ENCODE measurements at places on chromosomes 2 and 18.

DNA sequence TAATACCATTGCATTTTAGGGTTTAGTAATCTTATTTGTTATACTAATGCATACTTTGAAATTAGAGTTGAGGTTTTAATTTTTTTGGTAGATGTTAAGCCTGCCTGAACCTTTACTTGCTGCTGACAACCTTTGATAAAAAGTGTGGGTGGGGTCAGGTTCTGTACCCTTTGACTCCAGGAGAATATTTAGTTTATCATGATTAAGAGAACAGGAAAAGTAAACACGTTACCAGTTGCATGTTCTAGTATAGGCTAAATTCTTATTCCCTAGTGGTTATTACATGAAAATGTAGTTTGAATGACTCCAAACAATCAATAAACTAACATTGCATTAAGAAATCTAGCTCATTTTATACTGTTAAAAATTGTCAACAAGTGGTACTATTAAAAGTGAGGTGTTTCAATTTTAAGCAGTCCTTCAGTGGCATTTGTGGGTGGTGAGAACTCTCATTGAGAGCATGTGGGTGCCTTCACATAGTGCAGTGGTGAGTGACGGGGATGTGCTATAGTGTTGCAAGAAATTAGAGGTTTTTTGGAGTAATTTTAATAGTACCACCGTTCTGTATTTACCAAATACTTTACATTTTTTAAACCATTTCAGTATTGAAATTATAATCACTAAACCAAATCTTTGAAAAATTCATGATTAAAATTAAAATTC, 29.9 kb downstream of the PHLPP1 start:
- no peak for DNase-seq

DNA sequence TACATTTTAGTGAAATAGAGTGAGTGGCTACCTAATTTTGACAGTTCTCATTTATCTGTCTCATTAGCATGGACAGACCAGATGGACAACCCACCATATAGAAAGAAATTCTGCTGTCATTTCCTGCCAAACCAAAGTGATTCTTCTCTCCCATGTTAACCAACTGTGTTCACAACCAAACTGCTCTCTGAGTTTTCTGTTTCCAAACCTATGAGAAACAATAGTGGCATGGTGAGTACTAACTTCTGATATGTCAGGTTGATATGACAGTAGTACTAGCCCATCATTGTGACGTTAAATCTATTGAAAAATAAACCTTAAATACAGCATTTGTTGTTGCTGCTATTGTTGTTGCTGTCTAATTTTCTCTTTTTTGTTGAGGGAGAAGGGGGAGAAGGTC, 72.7 kb downstream of the IKZF2 start:
- DNase-seq, result no peak

- no peak for DNase-seq
These were observed 44.5 kb downstream of the LRATD1 start for GRCh38 chr2:14677039-14677438.

DNA sequence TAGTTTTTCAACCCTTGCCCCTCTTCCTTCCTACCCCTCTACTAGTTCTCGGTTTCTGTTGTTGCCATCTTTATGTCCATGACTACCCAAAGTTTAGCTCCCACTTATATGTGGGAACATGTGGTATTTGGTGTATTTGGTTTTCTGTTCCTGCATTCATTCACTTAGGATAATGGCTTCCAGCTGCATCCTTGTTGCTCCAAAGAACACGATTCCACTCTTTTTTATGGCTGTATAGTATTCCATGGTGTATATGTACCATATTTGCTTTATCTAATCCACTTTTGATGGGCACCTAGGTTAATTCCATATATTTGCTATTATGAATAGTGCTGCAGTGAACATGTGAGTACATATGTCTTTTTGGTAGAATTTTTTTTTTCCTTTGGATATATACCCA, 20.6 kb upstream of the DSC1 start:
- no peak for DNase-seq

- no peak for DNase-seq
These were observed 400.7 kb downstream of the NBAS start for GRCh38 chr2:15160201-15160991.

DNA sequence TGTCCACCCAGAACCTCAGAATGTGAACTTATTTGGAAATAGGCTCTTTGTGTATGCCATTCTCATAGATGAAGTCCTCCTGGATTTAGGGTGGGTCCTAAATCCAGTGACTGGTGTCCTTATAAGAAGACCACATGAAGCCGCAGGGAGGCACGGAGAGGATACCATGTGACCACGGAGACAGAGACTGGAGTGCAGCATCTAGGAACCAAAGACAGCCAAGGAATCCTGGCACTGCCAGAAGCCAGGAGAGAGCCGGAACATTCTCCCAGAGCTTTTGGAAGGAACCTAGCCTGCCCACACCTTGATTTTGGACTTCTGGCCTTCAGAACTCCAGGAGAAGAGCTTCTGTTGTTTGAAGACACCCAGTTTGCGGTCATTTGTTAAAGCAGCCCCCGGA, 49.7 kb downstream of the ARL4C start:
- no peak for DNase-seq

GRCh38 chr18:60935041-60935910, 398.0 kb upstream of the CDH20 start:
- no peak for DNase-seq

GRCh38 chr2:199589306-199589705, 131.6 kb upstream of the SATB2 start:
- no peak for DNase-seq

- DNase-seq, result peak; percentile 14
These were observed 21.9 kb downstream of the MRPL35 start for GRCh38 chr2:86221066-86221684.

- no peak for DNase-seq
These were observed 584.7 kb upstream of the SETBP1 start for GRCh38 chr18:44096016-44096415.

- DNase-seq, result no peak
These were observed 112.2 kb downstream of the MEIS1 start for GRCh38 chr2:66547118-66547517.

- no peak for DNase-seq
These were observed 107.1 kb downstream of the GLI2 start for GRCh38 chr2:120842456-120843439.

DNA sequence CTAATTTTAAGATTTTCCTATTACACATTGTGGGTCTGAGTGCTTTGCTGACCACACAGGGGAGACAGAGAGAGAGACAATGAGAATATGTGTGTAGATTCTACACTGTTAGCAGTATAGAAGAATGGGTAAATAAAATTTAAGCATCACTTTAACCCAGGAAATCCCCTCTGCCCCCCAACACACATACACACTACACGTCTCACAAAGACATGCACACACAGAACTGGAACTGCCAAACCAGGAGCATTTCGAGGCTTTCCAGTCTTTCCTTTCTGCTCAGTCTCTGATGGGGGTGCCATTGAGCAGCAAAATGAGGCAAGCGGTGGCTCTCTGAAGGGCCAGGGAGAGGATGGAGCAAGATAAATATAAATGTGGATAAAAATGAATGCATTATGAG, 2.5 kb downstream of the MERTK start:
- no peak for DNase-seq

DNA sequence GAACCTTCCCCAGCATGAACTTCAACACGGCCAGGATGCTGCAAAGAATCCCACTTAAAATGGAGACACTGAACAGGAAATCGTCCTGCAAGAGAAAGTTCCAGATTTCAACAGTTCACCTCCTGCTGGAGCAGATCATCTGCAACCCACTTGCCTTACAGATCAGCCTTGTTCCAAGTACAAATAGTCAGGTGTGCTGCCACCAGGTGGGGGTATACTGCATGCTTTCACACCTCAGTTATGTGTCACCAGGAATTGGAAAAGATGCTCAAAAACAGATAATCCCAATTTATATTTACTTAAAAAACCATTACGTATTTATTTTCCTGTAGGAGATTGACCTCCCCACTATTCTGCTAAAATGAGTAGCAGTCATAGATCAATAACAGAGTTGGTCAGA, 212.3 kb downstream of the MGAT5 start:
- no peak for DNase-seq

GRCh38 chr2:137952586-137953129, 11.6 kb upstream of the HNMT start:
- no peak for DNase-seq

GRCh38 chr2:102256276-102256675, 55.1 kb upstream of the IL1RL1 start:
- DNase-seq, result no peak

GRCh38 chr18:46070815-46071652, 1.0 kb downstream of the PSTPIP2 start:
- DNase-seq, result no peak

DNA sequence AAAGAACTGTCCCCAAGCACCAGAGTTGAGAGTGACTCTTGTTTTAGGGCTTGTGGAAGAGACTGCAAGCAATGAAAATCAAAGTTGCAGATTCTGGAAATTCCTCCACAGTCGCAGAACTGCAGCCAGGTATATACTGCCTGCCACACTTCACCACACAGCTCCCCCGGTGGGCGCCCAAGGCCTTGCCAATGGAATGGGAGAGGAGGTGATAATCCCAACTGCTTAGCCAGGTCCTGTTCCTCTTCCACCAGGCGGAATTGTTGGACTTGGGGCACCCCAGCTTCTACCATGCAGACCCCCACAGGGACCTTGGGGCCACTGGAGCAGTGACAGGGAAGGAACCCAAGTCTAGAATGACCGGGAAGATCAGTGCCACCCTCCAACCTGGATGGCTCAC, 4.8 kb upstream of the PDIA6 start:
- DNase-seq, result no peak

GRCh38 chr2:30323499-30323898, 92.2 kb downstream of the LBH start:
- DNase-seq, result no peak

DNA sequence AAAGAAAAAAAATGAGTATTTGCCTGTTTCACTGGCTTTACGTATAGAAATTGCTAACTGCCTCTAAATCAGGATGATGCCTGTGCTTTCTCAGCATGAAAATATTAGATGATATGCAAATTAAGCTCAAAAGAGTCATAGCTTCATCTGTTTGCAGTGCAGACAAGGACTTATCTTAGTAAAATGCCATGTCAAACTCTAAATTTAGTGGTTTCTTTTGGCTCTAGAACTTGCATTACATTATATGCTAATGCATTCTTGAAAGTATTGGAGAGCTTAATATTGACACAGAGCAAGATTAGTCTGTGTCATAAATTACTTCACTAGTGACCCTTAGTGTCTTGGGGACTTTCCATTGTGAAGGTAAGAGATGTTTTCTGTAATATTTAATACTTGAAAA, 1109.1 kb upstream of the NRXN1 start:
- no peak for DNase-seq

- no peak for DNase-seq
These were observed 691.8 kb upstream of the CHAC2 start for GRCh38 chr2:53075760-53076159.

GRCh38 chr2:165274698-165275097, 35.5 kb downstream of the SCN2A start:
- DNase-seq, result no peak

DNA sequence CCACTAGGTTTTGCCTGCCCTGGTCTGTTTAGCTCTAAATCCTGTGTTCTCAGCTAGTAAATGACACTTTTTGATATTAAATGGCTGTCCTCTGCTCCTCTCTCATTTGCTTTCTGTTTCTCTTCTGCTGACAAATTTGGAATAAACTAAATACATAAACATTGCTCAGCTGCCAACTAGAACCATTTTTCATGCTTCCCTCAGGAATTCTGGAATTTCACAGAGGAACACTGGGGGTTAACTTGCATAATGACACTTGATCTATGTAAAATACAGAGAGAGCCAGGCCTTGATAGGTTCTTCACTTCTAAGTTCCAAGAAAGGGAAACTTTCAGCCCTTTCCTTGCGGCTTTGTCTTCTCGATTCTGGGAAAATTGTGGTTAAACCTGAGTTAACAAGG, 450.6 kb upstream of the ST6GAL2 start:
- no peak for DNase-seq

DNA sequence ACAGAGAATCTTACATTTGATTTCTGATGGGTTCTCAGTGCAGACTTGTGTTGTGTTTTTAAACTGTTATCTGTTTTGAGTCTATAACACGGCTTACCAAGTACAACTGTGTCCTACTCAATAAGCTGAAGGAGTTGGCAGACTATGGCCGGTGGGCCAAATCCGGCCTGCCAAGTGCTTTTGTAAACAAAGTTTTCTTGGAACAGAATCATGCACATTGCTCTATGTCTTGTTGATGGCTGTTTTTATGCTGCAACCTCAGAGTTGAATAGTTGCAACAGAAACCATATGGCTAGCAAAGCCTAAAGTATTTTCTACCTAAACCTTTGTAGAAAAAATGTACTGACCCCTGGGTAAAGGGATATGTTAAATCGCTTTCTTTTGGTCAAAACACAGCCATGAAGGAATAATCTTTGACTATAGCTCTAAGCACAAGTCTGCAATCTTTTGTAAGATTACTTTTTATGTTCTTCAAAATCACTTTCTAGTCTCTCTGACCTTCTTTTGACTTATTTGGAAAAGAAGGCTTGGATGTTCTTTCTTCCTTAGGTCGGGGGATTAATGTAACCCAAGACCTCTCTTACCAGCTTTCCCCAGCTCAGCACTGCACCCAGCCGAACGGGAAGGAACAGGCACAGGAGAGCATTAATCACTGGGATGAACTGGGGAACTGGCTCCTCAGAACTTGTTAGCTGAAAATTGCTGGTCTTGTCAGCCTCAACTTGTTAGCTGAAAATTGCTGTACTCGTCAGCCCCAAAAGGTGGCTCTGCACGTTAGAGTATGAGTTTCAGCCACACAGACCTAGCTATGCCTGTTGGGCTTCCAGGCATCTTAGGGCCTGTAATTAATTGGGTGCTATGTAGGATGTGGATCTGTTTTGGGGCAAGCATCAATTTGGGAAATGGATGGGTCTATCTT, 75.4 kb downstream of the CD8B2 start:
- no peak for DNase-seq

DNA sequence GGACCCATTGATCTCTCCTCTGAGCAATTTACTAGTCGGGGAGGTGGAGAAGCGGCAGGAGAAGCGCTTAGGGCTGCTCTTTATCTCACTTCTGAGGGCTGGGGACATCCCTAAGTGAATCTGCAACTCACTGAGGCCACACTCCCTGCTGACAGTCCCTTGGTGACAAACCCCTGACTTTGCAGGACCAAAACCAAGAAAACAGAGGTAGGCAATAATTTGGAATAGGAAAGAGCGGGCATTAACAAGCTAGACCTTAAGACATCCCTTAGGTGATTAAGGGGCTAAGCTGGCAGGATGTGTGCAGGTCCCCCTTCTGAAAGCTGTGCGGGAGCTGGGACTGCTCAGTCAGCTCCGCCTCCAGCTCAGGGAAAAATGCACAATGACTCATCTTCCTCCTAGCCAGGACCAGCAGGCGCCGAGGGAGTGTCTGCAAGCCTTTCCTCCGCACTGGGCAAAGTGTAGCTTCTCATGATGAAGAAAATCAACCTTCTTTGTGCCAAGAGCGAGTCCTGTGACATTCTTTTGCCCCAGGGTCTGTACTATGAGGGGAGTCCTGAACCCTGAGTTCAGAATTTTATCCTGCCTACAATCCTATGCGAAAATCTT, 63.3 kb downstream of the BOD1L2 start:
- DNase-seq, result no peak

DNA sequence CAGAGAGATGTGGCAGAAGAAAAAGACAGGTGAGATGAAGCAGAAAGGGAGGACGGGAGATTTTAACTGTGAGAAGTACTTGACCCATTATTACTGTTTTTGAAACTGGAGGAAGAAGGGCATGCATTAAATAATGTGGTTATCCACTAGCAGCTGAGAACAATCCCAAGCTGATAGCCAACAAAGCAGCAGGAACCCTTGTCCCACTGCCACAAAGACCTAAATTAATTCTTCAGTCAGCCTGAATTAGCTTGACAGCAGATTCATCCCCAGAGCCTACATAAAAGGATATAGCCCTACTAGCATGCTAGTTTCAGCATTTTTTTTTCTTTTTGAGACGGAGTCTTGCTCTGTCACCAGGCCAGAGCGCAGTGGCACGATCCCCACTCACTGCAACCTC, 19.5 kb upstream of the REG3A start:
- DNase-seq, result no peak

Measured in stimulated activated CD8-positive, alpha-beta memory T cell treated with anti-CD3 and anti-CD28 coated beads, Interleukin-15, amount 100 ng/mL, for 48 hours (primary cell).